ENCODE measurements at places on chromosomes 5 and 9.

DNA sequence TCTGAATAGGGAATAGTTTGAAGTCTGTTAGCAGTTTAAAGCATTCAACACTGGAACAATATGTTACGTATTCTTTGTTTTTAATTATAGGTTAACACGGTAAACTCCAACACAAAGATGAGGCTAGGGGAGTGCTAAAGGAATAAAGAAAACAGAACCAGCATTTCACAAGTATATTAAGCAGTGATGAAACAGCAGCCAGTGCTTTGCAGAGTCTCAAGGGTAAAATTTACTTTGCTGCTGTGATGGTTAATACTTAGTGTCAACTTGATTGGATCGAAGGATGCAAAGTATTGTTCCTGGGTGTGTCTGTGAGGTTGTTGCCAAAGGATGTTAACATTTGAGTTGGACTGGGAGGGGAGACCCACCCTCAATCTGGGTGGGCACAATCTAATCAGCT is 30.0 kb upstream of the GSN start:
- no peak for DNase-seq

GRCh38 chr9:98864281-98865174 is 57.1 kb downstream of the GALNT12 start:
- DNase-seq = no peak

DNA sequence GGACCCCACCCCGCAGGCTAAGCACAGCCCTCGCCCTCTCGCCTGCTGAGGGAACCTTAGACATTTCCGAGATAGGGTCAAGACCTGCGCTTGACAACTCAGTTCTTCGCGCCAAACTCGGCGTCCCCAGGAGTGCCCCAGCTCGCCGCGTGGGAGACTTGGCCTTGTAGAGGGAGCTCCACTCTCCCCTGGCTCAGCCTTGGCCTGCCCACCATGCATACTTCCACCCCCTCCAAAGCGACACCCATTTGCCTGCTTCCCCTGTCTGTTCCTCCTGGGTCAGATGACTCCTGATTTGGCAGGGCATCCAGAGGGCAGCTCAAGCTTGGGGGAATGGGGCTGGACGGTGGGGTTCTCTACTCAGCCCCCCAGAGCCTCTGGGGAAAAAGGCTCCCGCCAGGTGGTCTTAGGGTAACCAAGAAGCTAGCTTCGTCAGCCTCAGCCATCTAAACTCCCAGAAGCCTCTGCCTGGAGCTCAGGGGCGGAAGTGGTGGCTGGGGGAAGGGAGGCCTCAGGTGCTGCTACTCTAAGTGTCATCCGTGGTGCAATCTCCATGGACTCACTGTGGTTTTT is 560 bp downstream of the DOCK2 start:
- DNase-seq = no peak

DNA sequence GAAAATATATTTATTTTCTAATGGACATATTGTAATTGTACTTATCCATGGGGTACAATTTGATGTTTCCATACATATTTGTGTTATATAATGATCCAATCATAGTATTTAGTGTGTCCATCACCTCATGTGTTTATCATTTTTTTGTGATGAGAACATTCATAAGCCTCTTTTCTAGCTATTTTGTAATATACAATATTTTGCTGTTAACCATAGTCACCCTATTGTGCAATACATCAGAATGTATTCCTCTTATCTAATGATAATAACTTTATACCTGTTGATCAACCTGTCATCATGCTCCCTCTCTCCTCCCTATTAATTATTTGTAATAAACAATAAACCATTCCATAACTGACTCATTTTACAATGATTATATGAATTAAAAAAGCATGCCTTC is 93.2 kb downstream of the ISL1 start:
- DNase-seq = no peak

DNA sequence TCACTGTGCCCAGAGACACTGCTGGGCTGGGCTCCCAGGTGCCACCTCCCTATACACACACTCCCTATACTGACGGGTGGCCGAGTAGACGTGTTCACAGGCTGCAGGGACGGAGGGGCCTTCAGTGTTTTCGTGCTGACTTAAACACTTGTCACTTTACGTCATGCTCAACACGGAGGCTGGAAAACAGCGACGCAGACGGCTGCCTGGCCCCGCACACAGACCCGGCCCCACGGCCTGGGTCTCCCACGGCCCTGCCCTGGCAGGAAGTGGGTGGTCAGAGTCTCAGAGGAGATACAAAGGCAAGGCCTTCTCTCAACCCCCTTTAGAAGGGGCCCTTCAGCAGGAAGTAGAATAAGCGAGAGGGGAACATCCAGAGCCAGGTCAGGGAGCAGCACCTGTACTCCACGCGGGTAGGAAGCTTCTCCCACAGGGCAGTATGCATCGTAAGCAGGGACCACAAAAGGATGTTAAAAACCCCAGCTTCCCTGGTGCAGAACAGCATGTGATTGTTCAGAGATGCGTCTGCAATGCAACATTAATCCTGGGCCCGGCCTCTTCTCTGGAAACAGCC is 11.9 kb upstream of the TBC1D9B start:
- DNase-seq = no peak

Data from COR-L47 (cell line).